IPS-NIHi11 (cell line): ENCODE measurements at places on chromosomes 6 and 20.

DNA sequence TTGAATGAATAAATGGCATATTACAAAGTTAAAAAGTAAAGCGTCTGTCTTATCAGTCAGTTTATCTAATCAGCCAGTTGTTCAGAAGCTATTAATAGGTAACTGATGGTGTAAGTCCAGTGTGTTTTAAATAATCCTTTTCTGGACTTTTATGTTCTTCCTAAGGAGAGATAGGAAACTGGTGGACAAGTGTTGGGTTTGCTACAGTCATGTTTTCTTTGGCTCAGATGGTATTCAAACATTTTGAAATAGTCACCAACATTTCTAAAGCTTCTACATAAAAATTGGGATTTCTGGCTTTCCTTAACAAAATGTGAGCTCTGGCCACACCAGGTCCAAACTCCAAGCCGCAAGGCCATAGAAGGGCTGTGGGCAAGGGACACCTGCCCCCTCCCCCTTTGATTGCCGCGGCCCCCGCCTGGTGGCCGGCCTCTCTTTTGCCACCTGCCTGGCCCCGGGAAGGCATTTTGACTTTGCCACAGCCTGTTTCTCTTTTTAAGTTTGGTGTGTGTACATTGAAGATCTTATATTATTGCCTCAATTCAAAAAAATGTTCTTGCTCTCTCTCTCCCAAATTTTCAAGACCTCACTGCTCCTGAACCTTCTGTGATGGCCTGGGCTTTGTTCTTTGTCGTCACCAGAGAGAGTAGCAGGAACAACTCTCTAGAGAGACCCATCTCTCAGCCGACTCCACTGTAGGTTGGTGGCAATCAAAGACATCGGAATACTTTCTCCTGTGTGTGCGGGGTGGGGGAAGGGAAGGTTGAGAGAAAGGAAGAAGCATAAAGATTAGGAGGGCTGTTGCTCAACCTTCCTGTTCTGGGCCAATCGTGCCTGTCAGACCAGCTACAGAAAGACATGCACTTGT is 84.0 kb upstream of the ZNF217 start:
- DNase-seq = peak; percentile 33

GRCh38 chr6:150403458-150404246 is 34.8 kb downstream of the IYD start:
- peak; percentile 32 for DNase-seq

DNA sequence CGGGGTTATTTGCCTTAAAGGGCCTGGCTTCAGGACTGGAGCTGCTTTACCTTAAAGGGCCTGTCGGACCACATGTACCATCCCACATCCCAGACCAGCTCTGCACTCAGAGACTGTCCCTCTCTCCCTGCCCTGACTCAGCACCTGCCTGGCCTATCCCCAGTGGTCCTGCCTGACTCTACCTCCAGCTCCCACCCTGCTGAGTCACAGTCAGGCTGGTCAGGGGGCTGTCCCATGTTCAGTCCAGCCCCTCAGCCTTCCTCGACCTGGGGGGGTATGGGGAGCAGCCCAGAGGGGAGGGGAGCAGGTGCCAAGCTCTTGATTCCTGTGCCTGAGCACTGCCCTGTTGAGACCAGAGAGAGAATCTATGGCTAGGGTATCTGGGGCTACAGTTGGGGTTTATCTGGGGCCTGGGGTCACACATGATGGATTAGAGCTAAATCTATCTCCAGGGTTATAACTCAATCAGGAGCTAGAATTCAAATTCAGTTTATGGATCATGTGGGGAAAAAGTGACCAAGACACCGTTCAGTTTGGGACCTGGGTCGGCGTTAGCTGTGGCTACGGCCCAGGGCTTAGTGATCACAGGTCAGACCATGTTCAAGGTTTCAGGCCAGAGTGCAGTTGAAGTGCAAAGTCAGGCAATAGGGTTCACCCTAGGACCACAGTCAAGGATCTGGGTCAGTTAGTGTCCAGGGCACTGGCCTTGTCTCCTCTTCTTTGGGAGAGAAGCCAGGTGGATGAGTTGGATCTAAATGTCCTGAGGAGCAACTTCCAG is 9.4 kb upstream of the TRIB3 start:
- no peak for DNase-seq

- DNase-seq = no peak
These were observed 125.6 kb upstream of the STXBP5 start for GRCh38 chr6:147078602-147079001.

- peak; percentile 83 for DNase-seq
These were observed 341.3 kb downstream of the TAF4 start for GRCh38 chr20:61724376-61724775.
